Cardiac ventricle fibroblast (primary cell): ENCODE measurements at places on chromosomes 4 and X. TPM values are rescaled to one million over a fixed set of nuclear protein-coding genes. Genes with fewer than 3 reads are reported as not detected.

The ZCCHC18 gene
- 0.49 TPM in 1 of 2 replicates, not detected in the other for total RNA-seq

The SUPT20HL2 gene
- total RNA-seq, result not detected in 2 replicates

The TAB3 gene
- 12.2 and 14.0 TPM in 2 replicates for total RNA-seq

The MAGEB3 gene
- total RNA-seq, result not detected in 2 replicates

The PFKFB1 gene
- not detected in 2 replicates for total RNA-seq

The CLCN5 gene
- 4.0 and 5.4 TPM in 2 replicates for total RNA-seq

The TBC1D19 gene
- 7.6 and 8.0 TPM in 2 replicates for total RNA-seq

The DCAF12L1 gene
- not detected in 2 replicates for total RNA-seq

The NCAPG gene
- 2.1 and 2.3 TPM in 2 replicates for total RNA-seq

The GLRA2 gene
- total RNA-seq, result not detected in 2 replicates

The NIPAL1 gene
- 0.20 TPM in 1 of 2 replicates, not detected in the other for total RNA-seq

The LAP3 gene
- 70.3 and 76.4 TPM in 2 replicates for total RNA-seq

The DCTD gene
- total RNA-seq, result 81.6 and 86.3 TPM in 2 replicates

The FREM3 gene
- total RNA-seq, result not detected in 2 replicates

The FGA gene
- total RNA-seq, result not detected in 2 replicates

The MAGEB2 gene
- total RNA-seq, result not detected in 2 replicates

The TRIM61 gene
- 1.6 and 2.7 TPM in 2 replicates for total RNA-seq

The CDX4 gene
- not detected in 2 replicates for total RNA-seq

The DCAF8L2 gene
- total RNA-seq, result not detected in 2 replicates

The EMCN gene
- total RNA-seq, result 1.4 and 1.9 TPM in 2 replicates

The RBM47 gene
- 1.2 and 1.6 TPM in 2 replicates for total RNA-seq

The PRKG2 gene
- 3.4 and 4.1 TPM in 2 replicates for total RNA-seq
